H9 (cell line): ENCODE measurements at places on chromosomes 3 and 15. TPM values are rescaled to one million over a fixed set of nuclear protein-coding genes. Genes with fewer than 3 reads are reported as not detected.

GRCh38 chr3:12916159-12916558, 74.8 kb upstream of the RPL32 start:
- no peaks in the 10 kb centered on the region for H3K27me3 ChIP-seq
- H3K27ac ChIP-seq: no peak overlapping the region
- H3K4me1 ChIP-seq: no peaks in the 10 kb centered on the region
- no peak for DNase-seq

DNA sequence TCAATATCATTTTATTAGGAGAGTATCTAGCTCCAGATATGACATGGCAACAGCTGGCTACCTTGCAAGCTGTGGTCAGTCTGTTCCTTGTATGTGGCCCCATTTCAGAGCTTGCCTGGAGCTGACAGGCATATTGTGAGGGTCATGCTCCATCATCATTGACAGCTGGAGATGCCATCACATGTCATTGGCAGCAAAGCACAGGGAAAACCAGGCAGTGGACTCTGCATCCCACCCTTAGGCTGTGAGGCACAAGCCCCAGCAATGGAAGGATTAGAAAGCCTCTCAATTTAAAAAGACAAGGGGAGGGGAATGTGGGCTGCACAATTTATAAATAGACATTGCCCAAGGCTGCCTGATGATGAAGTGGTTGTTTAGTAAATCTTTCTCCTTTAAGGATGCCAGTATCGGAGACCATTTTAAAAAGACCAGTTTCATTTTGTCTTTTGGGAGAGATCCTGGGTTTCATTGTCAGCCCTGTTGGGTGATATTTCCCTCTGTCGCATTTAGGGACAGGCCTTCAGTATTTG, 27.9 kb downstream of the LNP1 start:
- no peaks in the 10 kb centered on the region for H3K27me3 ChIP-seq
- no peak overlapping the region for H3K27ac ChIP-seq
- no peak overlapping the region for H3K4me3 ChIP-seq
- peaks cover 10% of the 10 kb centered on the region for H3K36me3 ChIP-seq
- no peaks in the 10 kb centered on the region for H3K4me1 ChIP-seq
- no peak for DNase-seq

DNA sequence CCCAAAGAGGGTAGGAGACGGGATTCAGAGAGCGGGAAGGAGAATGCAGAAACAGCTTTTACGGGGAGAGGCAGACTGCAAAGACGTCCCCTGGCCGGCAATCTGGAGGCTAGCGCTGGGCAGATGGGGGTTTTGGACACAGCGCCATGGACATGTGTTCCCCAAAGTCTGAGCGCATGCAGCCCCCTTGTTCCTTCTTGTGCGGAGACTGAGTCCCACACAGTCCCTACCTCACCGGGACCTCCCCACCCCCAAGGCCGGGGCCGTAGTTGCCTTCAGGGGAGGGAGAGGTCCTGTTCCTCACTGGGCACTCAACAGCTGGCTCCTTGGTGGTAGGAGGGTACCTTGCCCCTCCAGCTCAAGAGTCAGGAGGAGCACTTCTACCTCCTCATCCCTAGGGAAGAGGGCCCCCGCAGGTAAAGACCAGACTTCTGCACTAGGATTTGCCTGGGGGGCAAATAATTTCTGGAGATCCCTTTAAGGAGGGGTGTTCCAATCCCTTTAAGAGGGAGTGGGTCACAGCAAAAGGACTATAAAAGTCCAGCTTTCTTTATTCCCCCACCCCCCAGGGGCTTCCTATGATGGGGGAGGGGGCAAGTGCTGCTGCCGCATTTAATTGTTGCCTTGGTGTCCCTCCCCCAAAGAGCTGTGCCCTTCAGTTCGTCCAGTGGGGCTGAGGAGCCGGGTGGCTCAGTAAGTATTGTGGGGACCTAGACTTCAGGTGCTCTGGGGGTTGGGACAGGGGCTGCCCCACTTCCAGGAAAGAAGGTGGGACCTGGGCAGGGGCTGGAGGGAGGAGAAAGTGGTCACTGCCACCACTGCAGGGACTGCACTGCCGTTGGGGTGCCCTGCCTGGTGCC, 3.6 kb upstream of the BAHD1 start:
- H3K4me3 ChIP-seq: peak overlapping the region; percentile 93
- no peak for DNase-seq
- no peaks in the 10 kb centered on the region for H3K36me3 ChIP-seq
- H3K27me3 ChIP-seq: peaks cover 11% of the 10 kb centered on the region; the same call in 1 of the 2 replicates
- H3K27ac ChIP-seq: no peak overlapping the region

- no peaks in the 10 kb centered on the region; the same call in 2 of the 3 replicates for H3K36me3 ChIP-seq
- DNase-seq: peak; percentile 49
- H3K27me3 ChIP-seq: no peaks in the 10 kb centered on the region
- peaks cover 12% of the 10 kb centered on the region; the same call in 1 of the 2 replicates for H3K4me1 ChIP-seq
These were observed 12.7 kb downstream of the PLXND1 start for GRCh38 chr3:129593595-129594339.

DNA sequence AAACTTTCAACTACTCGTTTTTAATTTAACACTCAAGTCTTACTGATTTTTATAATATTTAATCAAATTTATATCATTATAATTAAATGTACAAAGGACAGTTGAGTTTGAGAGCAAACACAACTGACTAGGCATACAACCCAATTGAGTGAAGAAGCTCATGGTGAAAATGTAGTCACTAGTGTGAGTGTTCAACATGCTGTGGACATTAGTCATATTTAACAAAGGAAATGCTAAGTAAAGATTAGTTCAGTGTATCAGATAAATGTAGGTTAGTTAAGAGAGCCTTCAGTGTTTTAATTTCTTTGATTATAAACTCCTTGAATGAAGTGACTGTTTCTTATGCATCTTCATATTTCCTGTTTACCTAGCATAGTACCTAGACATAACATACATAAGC, 444.2 kb upstream of the GOLIM4 start:
- no peaks in the 10 kb centered on the region; the same call in 1 of the 2 replicates for H3K4me1 ChIP-seq
- no peak for DNase-seq
- H3K36me3 ChIP-seq: no peaks in the 10 kb centered on the region
- no peaks in the 10 kb centered on the region for H3K27me3 ChIP-seq
- no peak overlapping the region for H3K4me3 ChIP-seq
- H3K27ac ChIP-seq: no peak overlapping the region

DNA sequence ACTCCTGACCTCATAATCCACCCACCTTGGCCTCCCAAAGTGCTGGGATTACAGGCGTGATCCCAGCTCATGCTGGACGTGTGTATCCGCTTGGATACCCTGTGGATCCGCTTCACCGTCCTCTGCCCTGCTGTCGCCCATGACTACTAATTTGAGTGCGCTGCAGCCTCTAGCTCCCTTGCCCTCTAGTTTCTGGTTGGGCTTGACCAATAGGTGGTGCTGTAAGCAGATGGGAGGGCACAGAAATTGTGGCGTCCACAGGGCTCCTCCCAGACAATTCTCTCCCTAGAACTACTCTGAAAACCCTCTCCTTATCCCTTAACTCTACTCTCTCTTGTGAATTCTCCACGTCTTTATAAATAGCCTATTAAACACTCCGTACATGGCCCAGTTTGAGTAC, 36.2 kb downstream of the ZPLD1 start:
- no peak overlapping the region for H3K4me3 ChIP-seq
- DNase-seq: peak; percentile 78
- H3K4me1 ChIP-seq: no peaks in the 10 kb centered on the region
- H3K36me3 ChIP-seq: no peaks in the 10 kb centered on the region

- H3K4me1 ChIP-seq: no peaks in the 10 kb centered on the region
- no peak overlapping the region for H3K27ac ChIP-seq
- no peak for DNase-seq
- no peak overlapping the region for H3K4me3 ChIP-seq
- no peaks in the 10 kb centered on the region for H3K36me3 ChIP-seq
These were observed 248.1 kb downstream of the NAALADL2 start for GRCh38 chr3:175107231-175107630.

- H3K36me3 ChIP-seq: no peaks in the 10 kb centered on the region
- no peaks in the 10 kb centered on the region for H3K27me3 ChIP-seq
- no peak overlapping the region for H3K27ac ChIP-seq
These were observed 59.1 kb upstream of the TLE3 start for GRCh38 chr15:70156671-70157271.

GRCh38 chr15:61182946-61183345, 46.2 kb downstream of the RORA start:
- no peak overlapping the region for H3K27ac ChIP-seq
- H3K4me1 ChIP-seq: peaks cover 4% of the 10 kb centered on the region; the same call in 1 of the 2 replicates
- no peak for DNase-seq
- H3K27me3 ChIP-seq: no peaks in the 10 kb centered on the region
- H3K4me3 ChIP-seq: no peak overlapping the region

- no peaks in the 10 kb centered on the region for H3K36me3 ChIP-seq
- no peak overlapping the region for H3K4me3 ChIP-seq
- no peaks in the 10 kb centered on the region for H3K4me1 ChIP-seq
These were observed 317.8 kb upstream of the AGTR1 start for GRCh38 chr3:148379763-148380382.

DNA sequence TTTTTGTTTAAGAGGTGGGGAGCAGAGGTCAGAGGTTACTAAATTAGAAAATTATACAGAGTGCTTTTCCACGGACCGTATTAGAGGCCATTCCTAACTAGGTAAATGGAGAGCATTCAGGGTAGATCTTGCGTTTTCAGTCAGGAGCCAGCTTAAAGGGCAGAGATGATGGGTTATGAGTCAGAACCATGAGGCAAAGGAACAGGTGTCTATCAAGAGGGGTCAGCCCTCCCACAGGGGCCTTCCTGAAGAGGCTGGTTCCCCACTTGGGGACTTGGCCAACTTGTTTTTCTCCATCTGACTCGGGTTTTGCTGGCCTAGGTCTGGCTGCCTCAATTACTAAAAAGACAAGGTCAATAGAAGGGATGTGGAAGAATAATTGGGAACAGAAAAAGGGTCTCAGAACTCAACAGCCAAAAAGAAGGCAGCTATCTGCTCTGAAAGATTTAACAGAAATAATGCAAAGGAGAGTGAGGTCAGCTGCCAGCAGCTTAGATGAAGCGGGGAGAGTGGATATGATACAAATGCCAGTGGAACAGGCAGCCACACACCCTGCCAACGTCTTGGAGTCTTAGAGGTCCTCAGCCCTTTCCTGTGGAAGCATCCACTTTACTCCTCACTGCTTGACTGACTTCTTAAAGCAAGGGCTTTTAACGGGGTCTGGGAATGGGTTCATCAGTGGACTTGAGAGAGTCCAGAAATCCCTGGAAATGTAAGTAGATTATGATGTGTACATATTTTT, 17.6 kb downstream of the MTMR14 start:
- no peak for DNase-seq
- H3K4me1 ChIP-seq: no peaks in the 10 kb centered on the region
- H3K27me3 ChIP-seq: no peaks in the 10 kb centered on the region
- H3K4me3 ChIP-seq: no peak overlapping the region
- H3K36me3 ChIP-seq: peaks cover 76% of the 10 kb centered on the region

GRCh38 chr3:120641696-120642246, 40.3 kb downstream of the HGD start:
- no peaks in the 10 kb centered on the region for H3K4me1 ChIP-seq
- H3K36me3 ChIP-seq: peaks cover 5% of the 10 kb centered on the region
- H3K27me3 ChIP-seq: no peaks in the 10 kb centered on the region

DNA sequence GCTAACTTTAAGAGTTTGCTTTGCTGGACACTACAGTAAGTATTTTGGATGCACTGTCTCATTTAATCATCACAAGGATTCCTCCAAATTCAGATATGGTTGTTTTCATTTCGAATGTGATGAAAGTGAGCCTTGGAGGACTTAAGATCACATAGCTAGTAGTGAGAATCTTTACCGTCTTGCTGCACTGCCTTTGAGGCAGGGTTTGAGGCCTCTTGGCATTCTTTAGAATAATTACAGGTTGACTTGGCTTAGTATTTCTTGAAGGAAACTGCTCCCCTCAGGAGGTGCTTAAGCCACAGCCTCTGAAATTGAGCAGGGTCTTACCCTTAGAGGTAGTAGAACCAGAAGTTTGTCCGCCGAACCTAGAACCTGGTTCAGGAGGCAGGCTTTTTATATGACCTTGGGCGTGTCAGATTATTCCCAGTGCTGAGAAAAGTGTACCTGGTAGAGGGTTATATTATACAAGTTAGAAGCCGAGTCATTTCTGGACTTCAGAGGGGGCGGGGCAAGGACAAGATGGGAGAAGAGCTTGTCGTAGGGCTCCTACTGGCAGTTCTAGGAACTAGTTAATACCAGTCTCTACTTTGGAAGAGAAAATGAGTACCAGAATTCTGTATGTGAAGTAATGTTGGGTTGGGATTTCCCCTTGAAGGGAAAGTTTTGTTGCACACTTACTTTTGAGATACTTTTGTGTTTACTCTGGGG, 1.1 kb downstream of the TFG start:
- no peaks in the 10 kb centered on the region for H3K4me1 ChIP-seq
- H3K27me3 ChIP-seq: peaks cover 4% of the 10 kb centered on the region; the same call in 1 of the 2 replicates
- H3K27ac ChIP-seq: no peak overlapping the region
- peak overlapping the region; percentile 86 for H3K4me3 ChIP-seq
- peaks cover 34% of the 10 kb centered on the region for H3K36me3 ChIP-seq

DNA sequence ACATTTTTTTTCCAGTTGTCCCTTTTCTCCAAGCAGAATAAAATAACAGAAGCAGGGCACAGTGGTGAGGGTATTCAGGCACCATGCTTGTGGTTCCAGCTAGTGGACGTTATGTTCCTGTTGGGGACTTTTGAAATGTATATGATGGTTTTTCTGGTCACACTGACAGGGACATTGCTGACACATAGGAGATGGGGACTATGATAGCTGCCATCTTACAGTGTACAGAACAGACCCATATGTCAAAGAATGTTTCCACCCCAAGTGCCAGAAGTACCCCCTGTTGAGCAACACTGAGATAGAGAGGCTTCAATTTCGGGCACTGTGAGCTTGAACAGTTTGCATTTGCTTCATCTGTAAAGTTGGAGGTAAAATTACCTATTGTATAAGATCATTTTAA, 38.6 kb downstream of the MCTP2 start:
- no peak for DNase-seq
- no peaks in the 10 kb centered on the region for H3K4me1 ChIP-seq
- H3K4me3 ChIP-seq: no peak overlapping the region
- no peak overlapping the region for H3K27ac ChIP-seq
- no peaks in the 10 kb centered on the region; the same call in 2 of the 3 replicates for H3K36me3 ChIP-seq

- H3K4me1 ChIP-seq: peaks cover 6% of the 10 kb centered on the region; the same call in 1 of the 2 replicates
- H3K27ac ChIP-seq: no peak within 1 kb of the TSS
- no peaks in the 10 kb centered on the region for H3K27me3 ChIP-seq
These were observed at the start of gene SLC24A1 for GRCh38 chr15:65621638-65622037. SLC24A1 (plus strand) TSS chr15:65621938; CDS start chr15:65624081, 2,143 bp downstream.

DNA sequence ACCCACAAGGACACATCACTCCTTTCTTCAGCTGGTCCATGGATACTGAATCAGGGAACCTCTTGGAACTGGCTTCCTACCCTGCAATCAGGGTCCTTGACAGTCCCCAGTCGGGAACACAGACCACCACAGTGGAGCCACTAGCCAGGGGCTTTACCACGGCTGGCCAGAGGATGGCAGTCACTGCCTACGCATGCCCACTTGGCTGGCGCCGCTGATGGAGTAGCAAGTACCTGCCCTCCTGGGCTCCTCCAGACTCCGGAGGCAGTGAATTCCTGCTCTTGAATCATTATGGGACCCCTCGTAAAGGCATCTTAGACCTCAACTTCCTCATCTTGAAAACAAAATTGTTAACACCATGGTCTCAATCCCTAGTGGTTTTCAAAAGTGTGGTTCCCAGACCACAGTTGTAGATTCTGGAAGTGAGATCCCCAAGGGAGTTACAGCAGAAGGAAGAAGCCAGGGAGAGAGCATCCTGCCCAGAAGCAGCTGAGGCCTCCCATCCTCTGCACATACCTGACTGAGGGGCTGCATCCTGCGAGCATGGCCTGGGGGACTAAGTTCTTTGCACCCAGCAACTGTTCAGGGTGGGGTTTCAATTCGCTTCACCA, 9.1 kb upstream of the SKIC8 start:
- no peaks in the 10 kb centered on the region for H3K4me1 ChIP-seq
- H3K4me3 ChIP-seq: no peak overlapping the region
- peak; percentile 92 for DNase-seq
- H3K27me3 ChIP-seq: no peaks in the 10 kb centered on the region
- no peak overlapping the region for H3K27ac ChIP-seq

ISLR gene
- 0.11 and 0.35 TPM in 2 replicates for total RNA-seq

ATP13A3 gene
- total RNA-seq: 75.8 and 78.5 TPM in 2 replicates

SQOR gene
- 0.17 TPM in 1 of 2 replicates, not detected in the other for total RNA-seq

C3orf70 gene
- total RNA-seq: 0.52 and 0.66 TPM in 2 replicates

SLC28A1 gene
- 0.13 TPM in 1 of 2 replicates, not detected in the other for total RNA-seq

NEK10 gene
- total RNA-seq: 0.66 and 0.97 TPM in 2 replicates

TTBK2 gene
- 10.6 and 13.0 TPM in 2 replicates for total RNA-seq

MYRIP gene
- total RNA-seq: 1.8 and 2.2 TPM in 2 replicates
